ENCODE measurements at places on chromosomes 7 and 10.

DNA sequence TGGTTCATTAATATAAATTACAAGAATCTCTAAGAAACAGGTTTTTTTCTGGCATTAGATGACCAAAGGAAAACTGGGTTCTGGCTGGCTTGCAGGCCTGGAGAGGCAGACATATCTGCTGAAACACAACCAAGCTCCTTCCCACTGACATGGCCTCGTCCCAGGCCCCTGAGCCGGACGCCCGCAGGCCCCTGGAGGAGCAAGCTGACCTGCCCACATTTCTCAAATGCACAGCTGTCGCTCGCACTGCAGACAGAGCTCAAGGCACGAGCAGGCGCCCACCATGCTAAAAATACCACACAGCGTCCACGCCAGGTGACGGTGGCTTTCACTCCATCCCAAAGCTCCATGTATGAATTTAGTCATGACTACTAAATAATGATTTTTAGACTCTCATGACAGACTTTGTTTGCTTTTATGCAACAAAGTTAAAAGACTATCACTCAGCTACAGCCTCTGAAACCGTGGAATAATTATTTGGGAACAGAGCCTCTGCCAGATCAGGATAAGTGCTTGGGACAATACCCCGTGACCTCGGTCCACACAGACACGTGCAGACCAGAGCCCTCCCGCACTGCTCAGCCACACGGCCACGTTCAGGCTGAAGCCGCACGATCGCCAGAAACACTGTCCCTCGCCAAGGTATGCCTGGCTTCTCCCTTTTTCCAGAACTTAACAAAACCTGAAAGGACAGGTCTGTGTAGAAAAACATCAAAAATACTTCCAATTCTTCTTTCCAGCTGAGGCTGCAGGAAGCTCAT is 71.1 kb downstream of the DIP2C start:
- DNase-seq, result no peak

DNA sequence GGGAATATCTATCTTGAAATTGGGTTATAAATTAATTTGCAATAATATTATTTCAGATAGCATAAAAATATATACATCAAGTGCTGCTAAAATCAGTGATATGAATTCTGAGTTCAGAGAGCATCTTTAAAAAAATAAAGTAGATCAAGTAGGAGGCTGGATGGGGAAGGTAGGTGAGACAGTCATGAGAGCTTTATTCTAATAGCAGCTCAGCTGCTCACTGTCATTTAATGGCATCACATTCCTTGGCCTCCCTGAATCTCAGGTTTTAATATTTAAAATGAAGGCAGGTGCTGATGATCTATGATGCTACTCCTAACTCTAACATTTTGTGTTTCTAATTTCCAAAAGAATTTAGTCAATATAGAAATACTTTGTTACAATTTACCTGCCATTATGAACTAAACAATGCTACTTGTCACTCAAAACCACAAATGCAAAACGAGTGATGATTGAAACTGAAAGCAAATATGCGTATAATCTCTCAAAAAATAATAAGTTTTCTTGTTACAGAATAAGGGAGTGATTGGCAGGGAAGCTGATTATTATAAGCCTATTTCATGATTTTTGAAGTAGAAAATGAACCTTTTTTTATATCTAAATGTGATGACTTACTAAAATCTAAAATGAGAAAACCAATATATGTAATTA is 147.6 kb upstream of the CSTF2T start:
- DNase-seq, result no peak

DNA sequence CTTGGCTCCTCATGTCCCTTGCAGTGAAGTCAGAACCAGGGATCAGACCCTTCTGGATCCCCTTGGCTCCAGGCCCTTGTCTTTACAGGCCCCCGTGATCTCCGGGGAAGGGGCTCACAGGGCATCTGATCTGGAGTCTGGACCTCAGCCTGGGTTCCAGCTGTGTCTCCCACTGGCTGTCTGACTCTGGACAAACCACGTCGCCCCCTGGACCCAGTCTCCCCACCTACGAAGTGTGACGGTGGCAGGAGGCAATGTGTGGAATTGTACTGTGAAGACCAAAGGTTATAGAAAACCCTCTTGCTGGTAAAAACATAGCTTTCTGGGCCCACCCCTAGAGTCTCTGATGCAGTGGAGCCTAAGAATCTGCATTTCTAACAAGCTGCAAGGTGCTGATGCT is 15.5 kb upstream of the C10orf71 start:
- no peak for DNase-seq

GRCh38 chr7:25951414-25952260 is 200.4 kb upstream of the NFE2L3 start:
- no peak for DNase-seq

DNA sequence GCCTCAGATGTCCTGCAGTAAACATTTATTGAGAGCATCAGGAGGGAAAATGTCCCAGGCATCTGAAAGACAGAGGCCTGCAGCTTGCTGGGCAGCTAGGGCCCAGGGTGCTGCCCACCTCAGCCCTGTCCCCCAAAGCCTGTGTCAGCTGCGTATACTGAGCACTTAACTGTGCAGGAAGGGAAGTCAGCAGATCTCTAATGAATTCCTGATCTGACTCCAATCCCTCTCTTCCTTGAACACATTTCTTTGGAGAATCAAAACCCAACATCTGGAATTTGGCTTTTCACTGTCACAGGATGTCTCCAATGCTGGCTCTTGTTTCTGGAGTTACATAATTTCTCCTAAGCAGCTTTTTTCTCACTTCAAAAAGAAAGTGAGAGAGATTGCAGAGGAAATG is 364.7 kb upstream of the NFE2L3 start:
- DNase-seq, result no peak

DNA sequence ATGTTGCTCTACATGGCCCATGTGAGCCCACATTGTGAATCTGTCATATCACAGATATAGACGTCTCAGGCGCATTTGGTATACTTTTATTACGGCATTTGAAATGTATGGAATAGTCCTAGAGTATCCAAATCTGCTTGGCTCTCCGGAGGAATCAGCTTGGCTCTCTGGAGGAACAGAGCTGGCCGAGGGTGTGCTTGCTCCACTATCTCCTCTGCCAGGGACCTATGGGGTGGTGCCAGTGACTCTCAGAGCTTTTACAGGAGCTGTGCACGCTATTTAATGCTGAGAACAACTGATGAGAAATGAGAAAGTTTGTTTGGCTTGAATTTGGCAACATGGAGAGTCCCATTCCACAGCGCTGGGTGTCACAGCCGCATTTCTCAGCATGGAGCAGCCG is 144.0 kb downstream of the ZMYND11 start:
- no peak for DNase-seq

GRCh38 chr7:42198296-42198695 is 38.7 kb downstream of the GLI3 start:
- no peak for DNase-seq

- DNase-seq, result peak; percentile 76
Observed at GRCh38 chr10:27742195-27743011, 3.2 kb downstream of the MKX start.

- no peak for DNase-seq
Observed at GRCh38 chr10:67302701-67303100, 376.9 kb downstream of the LRRTM3 start.

GRCh38 chr10:28554952-28555351 is 22.0 kb downstream of the WAC start:
- DNase-seq, result no peak

Data from stimulated activated CD4-positive, alpha-beta T cell treated with anti-CD3 and anti-CD28 coated beads, Interleukin-12 subunit alpha, Interleukin-12 subunit beta, amount 100 ng/mL, for 24 hours (primary cell).